ENCODE measurements at places on chromosomes 12 and 14.
A peak's percentile ranks its signal among the peaks of the same experiment; 100 is the strongest.

DNA sequence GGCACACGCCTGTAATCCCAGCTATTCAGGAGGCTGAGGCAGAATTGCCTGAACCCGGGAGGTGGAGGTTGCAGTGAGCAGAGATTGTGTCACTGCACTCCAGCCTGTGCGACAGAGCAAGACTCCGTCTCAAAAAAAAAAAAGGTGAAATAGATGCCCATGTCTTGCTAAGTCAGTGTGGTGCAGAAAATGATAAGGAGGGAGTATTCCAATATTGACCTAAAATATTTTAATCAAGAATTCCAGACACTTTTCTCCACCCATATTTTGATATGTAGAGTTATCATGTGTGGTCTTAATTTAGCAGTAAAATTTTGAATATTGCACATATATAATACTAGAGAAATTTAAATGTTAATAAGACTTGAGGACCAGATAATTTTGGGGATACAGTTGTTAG is 57.7 kb downstream of the WNK1 start:
- no peak for DNase-seq

DNA sequence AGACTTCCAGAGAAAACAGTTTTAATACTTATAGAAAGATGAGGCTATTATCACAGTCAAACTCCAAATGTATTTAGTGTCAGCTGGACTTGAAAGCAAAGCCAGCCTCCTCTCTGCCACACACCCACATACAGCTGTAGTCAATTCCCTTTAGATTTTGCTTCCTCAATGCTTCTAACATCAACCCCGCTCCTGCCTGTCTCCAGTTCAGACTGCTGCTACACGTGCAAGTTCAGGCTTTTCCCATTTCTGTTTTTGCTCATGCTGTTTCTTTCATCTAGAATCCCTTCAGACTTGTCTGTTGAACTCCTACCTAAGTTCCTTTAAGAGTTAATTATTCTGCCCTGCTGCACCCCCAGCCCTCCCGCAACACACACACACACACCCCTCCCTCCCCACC is 380.0 kb downstream of the KCNH5 start:
- DNase-seq, result no peak

- DNase-seq, result no peak
These were observed 2.9 kb downstream of the NUDT4 start for GRCh38 chr12:93380480-93381121.

- no peak for DNase-seq
These were observed 31.7 kb downstream of the ANO6 start for GRCh38 chr12:45247589-45247988.

DNA sequence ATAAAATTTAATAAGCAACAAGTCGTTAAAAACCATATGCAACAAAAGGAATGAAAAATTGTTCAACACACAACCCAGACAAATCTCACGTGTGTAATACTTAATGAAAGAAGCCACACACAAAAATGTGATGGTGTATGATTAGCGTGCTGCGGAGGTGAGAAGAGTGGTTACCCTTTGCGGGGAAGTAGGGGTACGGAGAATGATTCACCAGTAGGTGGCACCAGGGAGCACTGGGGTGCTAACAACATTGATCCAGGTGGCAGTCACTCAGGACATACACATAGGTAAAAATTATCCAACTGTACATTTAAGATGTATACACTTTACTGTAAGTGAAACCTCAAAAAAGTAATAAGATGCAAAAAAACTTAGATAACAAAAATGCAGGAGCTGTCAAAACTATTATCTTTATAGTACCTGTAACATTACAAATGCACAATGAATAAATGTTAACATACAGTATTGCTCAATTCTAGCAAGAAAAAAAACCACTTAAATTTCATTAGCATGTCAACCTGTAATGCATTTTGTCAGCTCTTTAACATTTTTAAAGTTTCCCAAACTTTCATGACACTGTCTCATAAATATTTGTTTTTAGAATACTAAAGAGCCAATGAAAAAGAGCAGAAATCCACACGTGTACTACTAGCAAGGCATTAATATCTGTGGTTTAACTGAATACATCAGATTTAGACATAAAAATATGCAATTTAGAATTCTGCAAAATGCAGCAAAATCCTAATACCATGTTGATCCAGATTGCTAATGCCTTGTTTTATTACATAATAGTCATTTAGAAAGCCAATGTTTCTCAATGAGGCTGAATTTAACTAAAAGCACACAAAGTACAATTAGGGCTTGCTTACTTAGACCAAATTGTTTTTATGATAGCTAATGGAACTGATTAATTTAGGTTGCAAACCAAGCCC is 46.7 kb downstream of the TMCC3 start:
- DNase-seq, result peak; percentile 67

DNA sequence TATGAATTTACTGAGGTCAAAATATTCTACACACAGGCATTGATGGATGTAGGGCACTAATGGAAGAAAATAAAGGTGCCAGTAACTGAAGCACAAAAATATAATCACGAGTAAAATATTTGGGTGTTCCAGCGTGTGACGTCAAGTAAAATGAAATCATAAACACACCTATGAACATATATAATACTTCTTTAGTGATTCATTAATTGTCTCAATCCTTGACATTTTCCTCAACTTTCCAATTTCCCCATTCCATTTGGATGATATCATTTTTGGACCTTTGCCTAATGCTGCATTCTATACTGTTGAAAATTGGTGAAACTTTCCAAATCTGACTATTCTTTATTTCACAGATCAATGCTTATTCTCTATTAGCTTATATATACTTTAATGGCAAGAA is 649.3 kb downstream of the GALC start:
- no peak for DNase-seq

DNA sequence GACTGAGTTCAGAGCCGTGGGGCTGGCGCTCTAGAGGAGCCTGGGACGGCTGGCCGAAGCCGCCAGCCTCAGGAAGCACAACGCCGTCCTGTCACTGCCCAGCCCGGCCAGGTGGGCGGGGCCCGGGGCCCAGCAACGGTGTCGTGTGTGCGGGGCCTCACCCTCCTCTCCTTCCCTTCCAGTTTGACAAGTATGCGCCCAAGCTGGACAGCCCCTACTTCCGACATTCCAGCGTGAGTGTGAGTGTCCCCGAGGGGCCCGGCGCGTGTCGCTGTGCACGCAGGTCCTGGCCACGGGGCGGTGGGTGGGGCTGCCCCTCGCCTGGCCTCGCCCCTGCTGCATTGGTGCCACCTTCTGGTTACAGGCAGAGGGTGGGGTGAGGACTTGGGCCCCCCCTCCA is 38.3 kb downstream of the LRCOL1 start:
- no peak for DNase-seq

DNA sequence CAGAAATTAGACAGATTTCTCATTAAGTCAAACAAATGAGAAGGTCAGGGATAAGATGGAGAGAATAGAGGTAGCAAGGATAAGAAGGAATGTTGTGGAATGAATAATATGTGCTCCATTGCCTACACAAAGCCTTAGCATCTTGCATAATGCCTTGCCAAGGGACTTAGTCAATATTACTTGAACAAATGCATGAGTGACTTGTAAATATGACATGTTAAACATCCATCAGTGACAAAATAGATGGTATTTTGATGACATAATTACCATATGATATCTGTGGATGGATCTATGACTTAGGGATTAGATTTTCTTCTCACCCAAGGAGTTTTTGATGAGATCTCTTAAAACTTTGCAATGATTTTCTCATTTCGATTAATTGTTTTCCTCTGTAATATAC is 194.1 kb upstream of the RASSF8 start:
- no peak for DNase-seq

DNA sequence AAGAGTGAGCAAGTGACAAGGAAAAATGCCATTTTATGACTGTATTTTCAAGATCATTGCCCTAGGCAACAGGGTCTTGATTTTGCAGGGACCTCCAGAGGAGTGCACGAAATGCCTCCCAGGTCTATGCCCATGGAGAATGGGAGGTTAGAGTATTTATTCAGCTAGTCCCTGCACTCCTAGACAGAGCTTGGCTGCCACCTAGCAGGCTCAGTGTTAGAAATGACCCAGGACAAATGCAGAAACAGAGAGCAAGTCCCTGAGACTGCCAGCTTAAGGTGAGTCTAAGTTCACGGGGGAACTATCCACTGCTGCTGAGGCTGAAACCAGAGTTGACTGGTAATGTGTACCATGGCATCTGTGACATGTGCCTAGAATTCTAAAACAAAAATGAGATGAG is 506.4 kb downstream of the MED13L start:
- no peak for DNase-seq

GRCh38 chr14:35989736-35990135 is 163.6 kb downstream of the BRMS1L start:
- no peak for DNase-seq

DNA sequence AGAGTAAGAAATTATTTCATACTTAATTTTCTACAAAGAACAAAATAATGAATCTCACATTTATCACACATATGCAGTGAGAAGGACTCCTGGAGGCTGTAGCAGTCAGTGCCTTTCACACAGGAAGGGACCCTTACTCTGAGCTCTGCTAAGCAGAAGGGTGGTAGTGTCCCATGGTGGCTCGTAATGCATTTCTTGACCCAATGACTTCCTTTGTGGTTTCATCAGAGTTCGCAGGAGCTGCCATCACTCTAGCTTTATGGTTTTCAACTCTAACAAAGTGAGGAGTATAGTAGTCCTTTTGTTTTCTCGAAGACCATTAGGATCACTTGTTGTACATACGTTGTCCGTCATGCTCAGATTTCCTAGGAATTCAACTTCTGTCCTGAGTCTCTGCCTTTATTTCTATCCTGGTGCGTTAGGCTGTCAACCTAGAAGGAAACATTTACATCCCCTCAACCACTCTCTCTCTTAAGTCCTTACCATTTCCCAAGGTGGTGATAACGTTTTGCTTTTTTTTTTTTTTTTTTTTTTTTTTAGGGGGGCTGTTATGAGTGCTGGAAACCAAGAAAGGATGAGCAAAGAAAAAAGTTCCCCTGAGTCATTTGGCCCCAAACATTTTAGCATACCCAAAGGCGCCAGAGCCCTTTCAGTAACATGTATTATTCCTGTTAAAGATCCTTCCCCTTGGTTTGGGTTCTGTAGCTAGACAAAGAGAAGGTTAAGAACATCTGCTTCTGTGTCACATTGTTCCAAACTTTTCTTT is 37.2 kb downstream of the GABARAPL1 start:
- DNase-seq, result no peak

- DNase-seq, result no peak
These were observed 146.0 kb downstream of the PIWIL1 start for GRCh38 chr12:130483616-130484180.

DNA sequence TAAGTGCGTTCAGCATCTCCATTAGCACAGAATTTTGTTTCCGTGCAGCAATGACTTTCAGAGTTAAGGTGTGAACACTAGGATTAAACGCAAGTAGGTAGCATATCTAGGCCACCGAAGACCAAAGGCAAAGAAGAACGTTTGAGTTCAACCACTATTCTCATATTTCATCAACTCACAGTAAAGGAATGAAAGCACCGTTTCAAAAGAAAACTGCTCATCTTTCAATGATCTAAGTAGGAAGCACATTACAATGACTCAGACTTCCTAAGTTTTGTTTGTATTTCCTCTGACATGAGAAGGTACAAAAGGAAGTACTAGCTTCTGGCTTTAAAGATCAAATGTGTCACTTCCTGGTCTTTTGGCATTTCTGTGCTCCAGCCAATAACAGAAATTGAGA is 57.6 kb downstream of the ACADS start:
- peak; percentile 23 for DNase-seq

- no peak for DNase-seq
These were observed 479.1 kb downstream of the MED13L start for GRCh38 chr12:115798309-115798917.

- no peak for DNase-seq
These were observed 129.1 kb downstream of the NTF3 start for GRCh38 chr12:5561057-5561456.
